Breast epithelium (tissue), 4 donors: ENCODE measurements at places on chromosomes 4 and X. TPM values are rescaled to one million over a fixed set of nuclear protein-coding genes. Genes with fewer than 3 reads are reported as not detected.

The SASH3 gene
- 18.7 TPM for total RNA-seq

The USP17L5 gene
- total RNA-seq, result not detected

The HHIP gene
- 0.48 TPM for total RNA-seq

The NEIL3 gene
- total RNA-seq, result 0.32 TPM

The UGT2B11 gene
- total RNA-seq, result not detected

The BANK1 gene
- 13.3 TPM for total RNA-seq

The TBX22 gene
- total RNA-seq, result not detected

The CLIC2 gene
- total RNA-seq, result 10.7 TPM

DNA sequence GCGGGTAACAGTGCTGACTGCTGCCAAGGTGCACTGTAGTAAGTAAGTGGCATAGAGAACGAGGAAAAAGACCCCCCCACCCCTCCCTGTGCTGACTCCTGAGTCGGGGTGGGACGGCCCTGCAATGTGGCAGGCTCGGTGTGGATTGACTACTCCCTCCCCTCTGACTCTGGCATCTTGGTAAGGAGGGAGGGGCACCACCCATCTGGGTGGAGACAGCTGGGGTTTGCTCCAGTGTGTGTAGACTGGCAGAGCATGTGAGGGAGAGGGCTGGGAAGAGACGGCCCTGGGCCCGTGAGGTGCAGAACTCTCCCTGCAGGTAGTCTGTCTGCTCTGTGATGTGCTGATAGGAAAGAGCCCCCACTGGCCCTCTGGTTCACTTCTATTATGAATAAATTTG, 31.0 kb downstream of the NSG1 start:
- H3K4me3 ChIP-seq, result no peak overlapping the region
- no peaks in the 10 kb centered on the region for H3K4me1 ChIP-seq
- no peaks in the 10 kb centered on the region for H3K27me3 ChIP-seq
- peak; percentile 30 for DNase-seq
- no peaks in the 10 kb centered on the region for H3K36me3 ChIP-seq

- DNase-seq, result no peak
- H3K4me1 ChIP-seq, result no peaks in the 10 kb centered on the region
- H3K27me3 ChIP-seq, result no peaks in the 10 kb centered on the region
- H3K4me3 ChIP-seq, result no peak overlapping the region
These were observed 25.3 kb downstream of the FHIP1A start for GRCh38 chr4:151434183-151434860.

GRCh38 chr4:171814545-171814944, 1.3 kb downstream of the GALNTL6 start:
- no peak overlapping the region for H3K27ac ChIP-seq
- DNase-seq, result no peak
- H3K27me3 ChIP-seq, result no peaks in the 10 kb centered on the region
- no peak overlapping the region for H3K4me3 ChIP-seq
- H3K4me1 ChIP-seq, result peaks cover 3% of the 10 kb centered on the region
- H3K36me3 ChIP-seq, result no peaks in the 10 kb centered on the region

- DNase-seq, result no peak
- H3K27ac ChIP-seq, result no peak overlapping the region
- H3K4me3 ChIP-seq, result no peak overlapping the region
- H3K27me3 ChIP-seq, result no peaks in the 10 kb centered on the region
- H3K36me3 ChIP-seq, result no peaks in the 10 kb centered on the region
These were observed 136.5 kb upstream of the AADAT start for GRCh38 chr4:170226288-170226687.

- H3K4me1 ChIP-seq, result no peaks in the 10 kb centered on the region
- H3K27me3 ChIP-seq, result no peaks in the 10 kb centered on the region
- H3K36me3 ChIP-seq, result no peaks in the 10 kb centered on the region
These were observed 161.3 kb upstream of the MAGEB18 start for GRCh38 chrX:25976683-25977310.

GRCh38 chr4:84995386-84995785, 28.9 kb upstream of the WDFY3 start:
- H3K27me3 ChIP-seq, result no peaks in the 10 kb centered on the region
- H3K27ac ChIP-seq, result no peak overlapping the region
- DNase-seq, result no peak
- H3K4me3 ChIP-seq, result no peak overlapping the region
- H3K4me1 ChIP-seq, result no peaks in the 10 kb centered on the region

GRCh38 chr4:40210776-40211175, 13.9 kb downstream of the RHOH start:
- H3K36me3 ChIP-seq, result no peaks in the 10 kb centered on the region
- no peak overlapping the region for H3K27ac ChIP-seq
- no peaks in the 10 kb centered on the region for H3K27me3 ChIP-seq

GRCh38 chr4:62881901-62882300, 1527.3 kb downstream of the TECRL start:
- no peak for DNase-seq
- H3K4me3 ChIP-seq, result no peak overlapping the region
- no peaks in the 10 kb centered on the region for H3K36me3 ChIP-seq
- no peaks in the 10 kb centered on the region for H3K27me3 ChIP-seq

DNA sequence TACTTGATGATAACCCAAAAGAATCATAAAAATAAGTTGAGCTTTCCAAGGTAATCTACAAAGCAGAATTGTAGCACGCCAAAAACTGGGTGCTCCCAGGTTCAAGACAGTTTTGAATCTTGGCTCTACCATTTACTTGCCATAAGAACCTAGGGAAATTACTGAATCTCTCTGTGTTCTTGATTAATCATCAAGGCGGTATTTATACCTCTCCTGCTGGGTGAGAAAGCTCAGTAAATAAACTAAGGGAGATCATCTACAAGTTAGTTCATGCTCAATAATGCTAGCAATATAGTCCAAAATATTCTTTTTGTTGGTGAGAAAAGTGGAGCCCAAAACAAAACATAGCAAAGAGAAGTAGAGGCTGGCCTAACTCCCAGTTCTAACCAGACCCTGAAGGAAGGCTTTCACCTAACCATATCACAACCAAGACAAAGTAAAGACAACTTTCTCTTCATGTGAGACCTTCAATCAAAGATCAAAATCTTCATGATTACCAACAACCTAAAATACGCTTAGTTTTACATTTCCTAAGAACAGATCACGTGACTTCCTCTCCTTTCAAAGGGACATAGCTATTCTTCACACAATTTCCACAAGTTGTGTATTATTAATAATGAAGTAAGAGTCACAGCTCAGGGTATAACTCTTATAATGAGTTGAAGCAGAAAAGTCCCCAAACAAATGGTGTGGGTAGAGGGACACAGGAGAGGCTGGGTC, 34.4 kb downstream of the TNIP3 start:
- no peaks in the 10 kb centered on the region for H3K4me1 ChIP-seq
- H3K4me3 ChIP-seq, result no peak overlapping the region
- H3K27me3 ChIP-seq, result no peaks in the 10 kb centered on the region
- no peak overlapping the region for H3K27ac ChIP-seq
- H3K36me3 ChIP-seq, result no peaks in the 10 kb centered on the region

- no peaks in the 10 kb centered on the region for H3K27me3 ChIP-seq
- no peak overlapping the region for H3K4me3 ChIP-seq
- DNase-seq, result no peak
- H3K36me3 ChIP-seq, result no peaks in the 10 kb centered on the region
- no peaks in the 10 kb centered on the region for H3K4me1 ChIP-seq
- no peak overlapping the region for H3K27ac ChIP-seq
These were observed 246.8 kb downstream of the SNCA start for GRCh38 chr4:89590128-89590527.

DNA sequence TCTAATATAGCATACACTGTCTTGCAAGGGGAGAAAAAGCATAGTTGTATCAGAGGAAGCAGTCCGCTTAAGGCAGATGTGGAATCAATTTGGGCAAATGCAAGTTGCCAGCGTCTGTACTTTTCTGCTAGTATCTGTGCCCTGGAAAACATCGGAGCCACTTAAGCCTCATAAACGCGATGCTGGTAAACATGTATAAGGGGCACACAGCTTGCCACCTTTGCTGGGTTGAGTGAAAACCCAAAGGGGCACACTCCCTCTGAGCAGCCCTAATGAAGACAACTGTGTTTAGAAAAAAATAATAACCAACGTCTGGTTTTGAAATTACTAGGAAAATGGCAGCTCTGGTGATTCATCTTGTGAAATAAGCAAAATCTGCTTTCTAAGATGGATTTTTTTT, 24.3 kb downstream of the SMIM20 start:
- no peak for DNase-seq
- no peak overlapping the region for H3K27ac ChIP-seq
- no peak overlapping the region for H3K4me3 ChIP-seq
- no peaks in the 10 kb centered on the region for H3K36me3 ChIP-seq
- H3K27me3 ChIP-seq, result no peaks in the 10 kb centered on the region

DNA sequence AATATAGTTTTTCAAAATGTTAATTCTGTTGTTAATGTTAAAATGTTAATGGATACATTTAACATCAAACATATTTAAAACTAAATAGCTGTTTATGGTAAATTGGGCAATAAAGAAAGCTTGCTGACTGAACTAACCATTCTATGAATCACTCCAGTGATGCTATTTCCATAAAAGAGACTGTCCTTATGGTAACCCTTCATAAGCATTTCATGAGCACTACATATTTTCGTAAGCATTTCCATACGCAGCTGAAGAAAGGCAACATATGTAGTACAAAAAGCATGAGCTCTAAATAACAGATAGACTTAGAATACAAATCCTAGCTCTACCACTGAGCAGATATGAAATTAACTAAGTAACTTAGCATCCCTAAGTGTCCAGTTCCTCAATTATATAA, 188.9 kb downstream of the COL25A1 start:
- no peak for DNase-seq
- H3K36me3 ChIP-seq, result no peaks in the 10 kb centered on the region
- no peaks in the 10 kb centered on the region for H3K27me3 ChIP-seq
- no peaks in the 10 kb centered on the region for H3K4me1 ChIP-seq
- no peak overlapping the region for H3K4me3 ChIP-seq
- no peak overlapping the region for H3K27ac ChIP-seq

- H3K27me3 ChIP-seq, result peaks cover 7% of the 10 kb centered on the region
- H3K36me3 ChIP-seq, result no peaks in the 10 kb centered on the region
- H3K27ac ChIP-seq, result no peak overlapping the region
- no peaks in the 10 kb centered on the region for H3K4me1 ChIP-seq
- DNase-seq, result no peak
These were observed 763.7 kb downstream of the DMD start for GRCh38 chrX:32447640-32448039.

DNA sequence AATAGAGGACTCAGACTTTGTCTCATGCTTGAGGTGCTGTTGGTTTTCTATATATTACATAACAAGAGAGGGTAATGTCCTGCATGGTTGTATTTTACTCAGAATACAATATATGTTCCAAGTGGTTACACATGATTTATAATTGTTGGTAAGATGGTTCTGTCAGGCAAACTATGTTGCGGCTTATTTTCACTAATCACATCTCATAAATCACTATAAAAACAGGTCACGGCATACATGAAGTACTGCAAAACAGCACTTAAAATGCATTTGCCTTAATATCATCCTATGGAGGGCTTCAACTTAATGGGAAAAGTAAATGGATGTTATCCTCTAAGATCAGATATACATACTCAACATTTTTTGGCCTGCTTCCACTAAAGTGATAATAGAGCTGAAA, 246.0 kb upstream of the ARSJ start:
- no peak for DNase-seq
- H3K36me3 ChIP-seq, result no peaks in the 10 kb centered on the region
- H3K27ac ChIP-seq, result no peak overlapping the region
- H3K4me1 ChIP-seq, result no peaks in the 10 kb centered on the region

GRCh38 chr4:77629885-77630284, 24.3 kb downstream of the CXCL13 start:
- no peaks in the 10 kb centered on the region for H3K27me3 ChIP-seq
- no peaks in the 10 kb centered on the region for H3K36me3 ChIP-seq
- no peak overlapping the region for H3K4me3 ChIP-seq
- H3K4me1 ChIP-seq, result no peaks in the 10 kb centered on the region
- H3K27ac ChIP-seq, result no peak overlapping the region

DNA sequence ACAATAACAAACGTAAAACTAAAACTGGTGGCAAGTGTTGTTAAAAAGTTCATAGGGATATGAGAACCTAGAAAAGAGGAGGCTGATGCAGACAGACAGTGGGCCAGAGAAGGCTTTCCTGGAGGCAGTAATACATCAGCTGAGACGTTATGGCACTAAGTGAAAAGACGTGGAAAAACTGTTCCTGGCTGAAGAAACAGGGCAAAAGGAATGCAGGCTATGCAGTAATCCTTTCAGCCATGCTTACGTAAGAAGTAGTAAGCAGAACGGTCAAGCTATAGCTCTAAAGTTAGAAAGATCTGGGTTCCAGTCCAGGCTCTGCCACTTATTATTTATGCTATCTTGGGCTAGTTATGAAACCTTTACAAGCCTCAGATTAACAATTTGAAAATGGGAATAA, 6.4 kb downstream of the LAMTOR3 start:
- H3K4me1 ChIP-seq, result no peaks in the 10 kb centered on the region
- H3K36me3 ChIP-seq, result peaks cover 4% of the 10 kb centered on the region

- no peak for DNase-seq
- no peaks in the 10 kb centered on the region for H3K4me1 ChIP-seq
- no peak overlapping the region for H3K27ac ChIP-seq
- H3K27me3 ChIP-seq, result no peaks in the 10 kb centered on the region
- H3K36me3 ChIP-seq, result no peaks in the 10 kb centered on the region
These were observed 437.2 kb upstream of the ZFP42 start for GRCh38 chr4:187558391-187558790.

DNA sequence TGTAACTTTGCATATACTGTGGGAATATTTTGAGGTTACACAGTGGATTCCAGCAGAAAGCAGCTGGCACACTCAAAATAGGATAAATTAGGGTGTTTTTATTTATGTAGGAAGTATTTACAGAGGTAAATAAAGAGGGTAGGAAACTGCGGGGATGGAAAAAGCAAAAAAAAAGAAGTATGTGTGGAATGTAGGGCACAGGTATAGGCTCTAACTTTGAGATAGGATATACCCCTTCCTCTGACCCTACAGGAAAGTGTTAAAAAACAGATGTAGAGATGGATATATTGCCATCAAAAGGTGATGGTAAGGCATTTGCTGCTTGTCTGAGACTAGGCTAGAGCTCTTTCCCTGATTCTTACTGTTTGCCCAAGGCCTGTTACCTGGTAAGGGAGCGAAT, 173.1 kb upstream of the ANK2 start:
- no peak overlapping the region for H3K27ac ChIP-seq
- no peaks in the 10 kb centered on the region for H3K36me3 ChIP-seq
- no peak for DNase-seq
- no peaks in the 10 kb centered on the region for H3K4me1 ChIP-seq
- H3K4me3 ChIP-seq, result no peak overlapping the region

- no peak overlapping the region for H3K27ac ChIP-seq
- no peaks in the 10 kb centered on the region for H3K4me1 ChIP-seq
- no peaks in the 10 kb centered on the region for H3K27me3 ChIP-seq
- H3K4me3 ChIP-seq, result no peak overlapping the region
- DNase-seq, result no peak
These were observed 177.8 kb upstream of the ETNPPL start for GRCh38 chr4:108940634-108941033.

- H3K4me3 ChIP-seq, result no peak within 1 kb of the TSS
- peaks cover 84% of the 10 kb centered on the region for H3K27me3 ChIP-seq
- no peak for DNase-seq
- no peak within 1 kb of the TSS for H3K27ac ChIP-seq
- no peaks in the 10 kb centered on the region for H3K36me3 ChIP-seq
- H3K4me1 ChIP-seq, result no peaks in the 10 kb centered on the region
These were observed at the start of gene SHOX for GRCh38 chrX:630612-631496. Gene SHOX (plus strand): TSS chrX:630791. CDS start chrX:630898, 107 bp downstream.
